Stimulated activated CD8-positive, alpha-beta memory T cell treated with anti-CD3 and anti-CD28 coated beads, Interleukin-15, amount 100 ng/mL, for 48 hours (primary cell): ENCODE measurements at places on chromosomes 4 and X.

GRCh38 chrX:68506649-68507048 lies 7.8 kb downstream of the YIPF6 start:
- no peak for DNase-seq

- DNase-seq = no peak
These were observed 98.5 kb upstream of the ETNPPL start for GRCh38 chr4:108861334-108861733.

DNA sequence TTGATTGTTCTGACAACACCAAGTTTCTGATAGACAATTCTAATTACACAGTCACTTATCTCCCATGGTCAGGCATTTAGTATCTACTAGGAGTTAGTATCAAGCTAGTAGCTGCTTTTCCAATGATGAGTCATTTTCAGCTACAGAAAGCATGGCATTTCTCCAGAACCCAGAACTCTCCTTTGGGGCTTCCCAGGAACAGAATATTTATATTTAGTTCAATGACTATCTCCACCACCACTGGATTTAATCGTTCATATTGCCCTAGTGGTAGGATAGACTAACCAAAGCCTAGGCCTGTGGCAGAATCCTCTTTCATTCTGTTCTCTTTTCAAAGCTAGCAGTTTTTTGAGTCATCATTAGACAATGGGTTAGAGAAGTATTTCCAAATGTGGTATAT lies 569.4 kb downstream of the GABRG1 start:
- DNase-seq = no peak

- DNase-seq = no peak
These were observed 120.4 kb downstream of the ARSF start for GRCh38 chrX:3161681-3162080.

DNA sequence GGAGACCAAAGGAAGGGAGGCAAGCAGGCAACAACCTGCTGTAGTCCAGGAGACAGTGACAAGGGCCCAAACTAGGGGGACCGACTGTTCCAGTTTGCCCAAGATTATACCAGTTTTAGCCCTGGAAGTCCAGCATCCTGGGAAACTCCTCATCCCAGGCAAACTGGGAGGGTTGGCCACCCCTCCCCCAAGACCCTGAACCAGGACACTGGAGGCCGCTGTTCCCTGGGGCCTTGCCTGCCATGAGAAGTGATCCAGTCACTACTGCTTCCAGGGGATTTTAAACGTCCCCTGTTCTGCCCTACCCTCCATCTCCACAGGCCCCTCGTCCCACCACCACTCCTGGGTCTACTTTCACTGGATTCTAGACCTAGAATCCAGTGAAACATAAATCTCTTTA lies 4.3 kb upstream of the DGAT2L6 start:
- no peak for DNase-seq

- no peak for DNase-seq
These were observed 41.0 kb downstream of the MID1 start for GRCh38 chrX:10579112-10580011.

DNA sequence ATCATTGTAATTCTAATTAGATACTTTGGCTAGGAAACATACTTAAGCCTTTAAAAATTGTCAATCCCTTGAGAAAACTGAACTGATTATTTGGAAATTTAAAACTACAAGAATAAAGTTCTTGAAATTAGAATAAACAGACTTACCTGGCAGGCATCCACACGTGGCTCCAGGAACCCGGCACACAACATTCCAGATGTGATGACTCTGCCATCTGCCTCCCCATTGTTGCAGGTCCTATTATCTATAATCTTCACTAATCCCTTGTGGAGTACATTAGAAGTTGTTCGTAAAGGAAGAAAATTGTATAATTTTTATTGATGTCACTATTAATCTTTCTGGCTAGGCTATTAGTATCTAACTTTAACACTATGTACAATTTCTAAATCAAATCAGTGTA lies 16.2 kb upstream of the GNRHR start:
- DNase-seq = no peak

DNA sequence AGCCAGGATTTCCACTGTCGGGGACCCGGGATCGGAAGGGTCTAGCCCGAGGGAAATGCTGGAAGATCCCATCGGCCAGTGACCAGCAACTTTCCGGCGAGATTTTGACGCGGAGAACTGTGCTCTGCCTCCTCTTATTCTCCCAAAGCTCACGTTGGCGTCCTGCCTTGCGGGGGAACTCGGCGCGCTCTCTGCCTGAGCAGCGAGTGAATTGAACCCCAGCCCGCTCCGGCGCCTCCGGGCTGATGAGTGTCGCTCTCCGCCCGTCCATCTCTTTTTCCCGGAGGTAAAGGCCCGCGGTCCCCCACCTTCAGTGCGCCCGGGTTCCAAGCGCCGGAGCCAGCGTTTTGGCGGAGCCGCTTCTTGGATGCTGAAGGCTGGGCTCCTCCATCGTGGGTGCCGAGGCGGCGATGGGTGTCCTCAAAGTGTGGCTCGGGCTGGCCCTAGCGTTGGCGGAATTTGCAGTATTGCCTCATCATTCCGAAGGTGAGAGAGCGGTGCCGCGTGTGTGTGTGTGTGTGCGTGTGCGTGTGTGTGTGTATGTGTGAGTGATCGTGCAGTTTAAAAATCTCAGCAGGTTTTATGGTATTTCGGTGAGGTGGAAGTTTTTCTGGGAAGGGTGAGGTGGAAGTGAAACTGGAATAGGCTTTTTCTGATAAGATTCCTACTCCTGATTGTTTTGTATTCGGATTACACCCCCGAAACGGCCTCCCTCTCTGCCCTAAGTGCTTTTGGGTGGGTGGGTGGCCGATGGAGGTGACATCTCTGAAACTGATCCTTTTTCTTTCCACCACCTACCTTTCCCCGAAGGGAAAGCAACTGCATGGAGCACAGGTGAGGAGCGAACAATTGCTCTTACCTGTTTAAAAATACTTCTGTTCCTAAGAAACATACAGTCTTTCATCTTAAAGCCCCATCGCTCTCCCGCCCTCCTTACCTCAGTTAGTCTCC lies 752 bp downstream of the FRAS1 start:
- no peak for DNase-seq
